ENCODE measurements at places on chromosomes 1 and 21. TPM values are rescaled to one million over a fixed set of nuclear protein-coding genes. Genes with fewer than 3 reads are reported as not detected.

DNA sequence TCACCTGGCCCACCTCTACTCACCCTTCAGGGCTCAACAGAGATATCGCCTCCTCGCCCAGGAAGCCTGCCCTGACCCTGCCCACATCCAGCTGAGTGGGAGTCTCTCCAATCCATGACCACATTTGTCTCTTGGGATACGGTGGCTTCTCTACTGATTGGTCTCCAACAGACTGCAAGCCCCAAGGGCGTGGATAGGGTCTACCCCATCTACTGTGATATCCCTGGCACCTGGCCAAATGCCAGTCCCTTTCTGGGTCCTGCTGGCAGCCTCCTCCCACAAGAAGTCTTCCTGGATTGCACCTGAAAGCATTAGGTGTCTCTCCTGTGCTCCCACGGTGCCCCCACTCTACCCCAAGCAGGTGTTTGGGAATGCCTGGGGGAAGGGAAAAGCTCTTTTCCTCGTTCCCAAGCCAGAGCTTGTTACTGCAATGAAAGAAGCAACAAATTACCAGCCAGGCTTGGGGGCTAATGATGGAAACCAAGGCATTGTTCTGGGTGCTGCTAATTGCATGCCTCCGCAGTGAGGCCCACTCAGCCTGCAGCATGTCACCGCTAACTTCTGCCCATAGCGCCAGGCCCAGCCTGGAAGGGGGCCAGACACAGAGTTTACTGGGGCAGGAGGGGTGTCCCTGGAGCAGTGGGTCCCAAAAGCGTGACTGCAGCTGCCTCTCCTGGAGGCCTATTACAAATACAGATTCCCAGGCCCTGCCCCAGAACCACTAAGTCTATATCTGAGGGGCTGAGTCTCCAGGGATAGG lies 90.7 kb upstream of the IFFO2 start:
- DNase-seq = no peak

GRCh38 chr1:82230667-82231066 lies 429.9 kb downstream of the ADGRL2 start:
- no peak for DNase-seq

The RGS18 gene
- polyA plus RNA-seq = 1.9 TPM

GRCh38 chr1:10635992-10636391 lies 160.5 kb downstream of the CASZ1 start:
- DNase-seq = no peak

GRCh38 chr1:175449306-175449705 lies 256.7 kb upstream of the KIAA0040 start:
- no peak for DNase-seq

All from renal pelvis (tissue), 12 donors.